ENCODE measurements at places on chromosomes 11 and 22. TPM values are rescaled to one million over a fixed set of nuclear protein-coding genes. Genes with fewer than 3 reads are reported as not detected.

- DNase-seq, result no peak
Observed at GRCh38 chr11:24357620-24358410, 139.0 kb upstream of the LUZP2 start.

Gene TUB
- total RNA-seq, result 10.1 TPM

Gene DGAT2
- total RNA-seq, result 663 TPM

Gene TCN1
- total RNA-seq, result not detected

Gene SMIM38
- total RNA-seq, result 1.6 TPM

Gene PRSS23
- total RNA-seq, result 66.2 TPM

Data from omental fat pad (tissue), 4 donors.